ENCODE measurements at places on chromosomes 3 and 15.

DNA sequence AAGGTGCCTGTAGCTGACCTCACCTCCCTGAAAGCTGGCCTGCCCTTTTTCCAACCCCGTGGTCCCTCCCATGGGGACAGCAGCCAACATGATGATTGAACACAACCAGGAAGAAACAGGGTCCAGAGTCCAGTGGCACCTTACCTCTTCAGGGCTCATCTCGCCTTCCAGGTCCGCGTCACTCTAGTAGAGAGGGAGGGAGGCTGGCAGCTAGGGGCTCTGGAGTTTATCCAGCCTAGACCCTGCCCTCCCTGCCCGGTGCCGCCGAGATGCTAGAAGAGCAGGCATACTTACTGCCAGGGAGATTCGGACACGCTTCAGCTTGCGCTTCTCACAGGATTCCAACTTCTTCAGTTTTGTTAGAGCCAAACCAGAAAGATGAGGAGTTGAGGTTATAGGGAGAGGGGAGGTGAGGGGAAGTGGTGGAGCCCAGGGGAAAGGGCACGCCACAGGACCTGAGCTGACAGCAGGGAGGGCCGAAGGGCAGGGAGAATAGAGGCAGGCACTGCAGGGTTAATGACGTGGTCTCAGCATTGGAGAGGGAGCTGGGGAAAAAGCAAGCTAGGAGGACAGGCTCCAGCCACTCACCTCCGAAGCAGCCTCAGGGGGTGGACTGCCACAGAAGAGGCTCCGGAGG, 9.1 kb downstream of the CLCN2 start:
- DNase-seq, result no peak

GRCh38 chr3:78569804-78570203, 1198.0 kb downstream of the ROBO1 start:
- no peak for DNase-seq

DNA sequence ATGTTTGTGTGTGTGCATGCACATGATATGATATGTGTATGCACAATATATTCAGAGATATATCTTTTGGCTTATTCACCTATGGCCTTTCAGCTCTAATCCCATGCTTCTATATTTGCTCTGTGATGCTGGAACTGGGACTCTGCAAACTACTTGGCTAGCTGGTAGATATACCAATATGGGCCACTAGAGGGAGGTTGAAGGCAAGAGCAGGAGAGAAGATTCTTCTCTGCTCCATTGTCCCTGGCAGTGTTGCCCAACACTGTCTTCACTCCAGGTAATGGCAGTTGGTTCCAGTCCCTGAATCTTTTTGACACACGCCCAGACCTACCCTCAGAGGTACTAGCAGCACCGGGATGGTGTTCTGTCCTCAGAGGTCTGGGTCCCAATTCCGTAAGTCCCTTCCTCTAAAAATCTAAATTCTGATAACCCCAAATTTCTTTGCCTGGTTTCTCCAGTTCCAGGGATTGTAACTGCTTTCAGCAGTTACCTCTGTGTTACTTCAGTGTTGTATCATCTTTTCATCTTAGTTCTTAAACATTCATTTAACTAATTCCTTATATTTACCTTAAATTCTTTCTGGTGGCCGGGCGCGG, 44.7 kb downstream of the GTPBP8 start:
- DNase-seq, result peak; percentile 79

GRCh38 chr3:59235634-59236012, 185.8 kb upstream of the CFAP20DC start:
- DNase-seq, result no peak

DNA sequence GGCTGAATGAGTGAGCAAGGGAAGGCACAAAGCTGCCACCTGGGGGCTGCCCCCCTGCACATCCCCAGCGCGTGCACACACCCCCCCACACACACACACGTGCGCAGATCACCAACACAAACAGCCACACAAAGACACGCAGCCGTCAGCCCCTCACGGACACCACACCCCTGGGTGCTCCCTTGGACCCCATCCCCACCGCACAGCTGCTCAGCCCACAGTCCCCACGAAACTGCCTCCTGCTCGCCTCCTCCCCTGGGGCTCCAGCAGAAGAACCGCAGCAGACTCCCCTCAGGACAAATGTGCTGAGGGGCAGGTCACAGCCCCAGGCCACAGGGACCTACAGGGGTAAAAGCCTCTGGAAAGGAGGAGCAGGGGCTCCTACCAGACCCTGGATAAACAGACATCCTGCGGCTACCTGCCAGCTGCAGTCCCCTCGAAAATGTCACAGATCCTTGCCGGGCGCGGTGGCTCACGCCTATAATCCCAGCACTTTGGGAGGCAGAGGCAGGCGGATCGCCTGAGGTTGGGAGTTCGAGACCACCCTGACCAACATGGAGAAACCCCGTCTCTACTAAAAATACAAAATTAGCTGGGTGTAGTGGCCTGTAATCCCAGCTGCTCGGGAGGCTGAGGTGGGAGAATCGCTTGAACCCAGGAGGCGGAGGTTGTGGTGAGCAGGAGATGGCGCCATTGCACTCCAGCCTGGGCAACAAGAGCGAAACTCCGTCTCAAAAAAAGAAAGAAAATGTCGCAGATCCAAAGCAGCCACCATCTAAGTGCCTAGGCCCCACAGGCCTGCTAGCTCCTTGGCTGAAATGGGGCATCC, 6.5 kb downstream of the TWF2 start:
- DNase-seq, result no peak

GRCh38 chr15:67244971-67245478, 9.4 kb downstream of the AAGAB start:
- no peak for DNase-seq

GRCh38 chr3:53200501-53201498, 39.8 kb downstream of the PRKCD start:
- no peak for DNase-seq

GRCh38 chr3:194577986-194578905, 55.0 kb downstream of the TMEM44 start:
- no peak for DNase-seq

DNA sequence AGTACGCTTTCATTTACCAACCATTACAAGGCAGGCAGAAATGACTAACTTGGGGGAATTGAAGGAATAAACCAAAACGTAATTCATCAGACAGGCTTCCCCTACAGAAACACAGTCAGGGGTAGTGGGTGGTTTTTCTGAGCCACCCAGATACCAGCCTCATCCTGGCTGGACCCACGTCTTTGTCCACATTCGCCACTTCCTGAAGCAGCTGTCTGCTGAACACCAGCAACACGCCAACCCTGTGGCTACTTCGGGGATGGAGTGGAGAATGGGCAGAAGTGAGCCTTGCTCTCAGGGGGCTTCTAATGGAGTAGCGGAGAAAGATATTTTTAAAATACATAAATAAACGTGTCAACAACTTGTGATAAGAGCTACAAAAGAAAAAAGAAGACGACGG, 40.1 kb downstream of the SYNM start:
- no peak for DNase-seq

- no peak for DNase-seq
These were observed 5.4 kb upstream of the ACAN start for GRCh38 chr15:88797663-88798339.

GRCh38 chr3:30644615-30645014, 38.2 kb downstream of the TGFBR2 start:
- no peak for DNase-seq

GRCh38 chr15:99165020-99165790, 60.3 kb downstream of the SYNM start:
- no peak for DNase-seq

DNA sequence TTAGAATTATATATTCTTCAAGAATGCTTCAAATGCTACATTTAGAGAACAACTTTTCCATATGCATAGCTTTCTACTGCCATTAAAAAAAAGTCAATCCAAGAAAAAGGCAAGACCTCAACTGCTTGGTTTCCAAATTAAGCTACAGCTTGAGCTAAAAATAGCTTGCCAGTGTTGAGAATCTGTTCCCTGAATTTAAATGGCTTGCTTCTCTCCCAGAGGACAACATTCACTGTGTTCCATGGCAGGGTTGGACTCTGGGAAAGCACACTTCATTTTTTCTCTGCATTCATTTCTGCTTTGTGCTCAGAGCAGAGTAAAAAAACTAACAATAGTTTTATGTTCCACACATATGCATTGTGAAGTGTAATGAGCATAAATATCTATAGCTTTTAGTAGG, 50.3 kb upstream of the ACTL6A start:
- no peak for DNase-seq

GRCh38 chr15:63880744-63881143, 47.0 kb upstream of the HERC1 start:
- no peak for DNase-seq

GRCh38 chr3:49673121-49673714, 933 bp upstream of the APEH start:
- DNase-seq, result peak; percentile 12

GRCh38 chr3:146817704-146818103, 212.6 kb upstream of the PLSCR5 start:
- peak; percentile 90 for DNase-seq
